Activated T-cell treated with anti-CD3 and anti-CD28 coated beads, Interleukin-2, amount 50 U/mL, for 1 hour (primary cell): ENCODE measurements at places on chromosomes 11 and 22.

DNA sequence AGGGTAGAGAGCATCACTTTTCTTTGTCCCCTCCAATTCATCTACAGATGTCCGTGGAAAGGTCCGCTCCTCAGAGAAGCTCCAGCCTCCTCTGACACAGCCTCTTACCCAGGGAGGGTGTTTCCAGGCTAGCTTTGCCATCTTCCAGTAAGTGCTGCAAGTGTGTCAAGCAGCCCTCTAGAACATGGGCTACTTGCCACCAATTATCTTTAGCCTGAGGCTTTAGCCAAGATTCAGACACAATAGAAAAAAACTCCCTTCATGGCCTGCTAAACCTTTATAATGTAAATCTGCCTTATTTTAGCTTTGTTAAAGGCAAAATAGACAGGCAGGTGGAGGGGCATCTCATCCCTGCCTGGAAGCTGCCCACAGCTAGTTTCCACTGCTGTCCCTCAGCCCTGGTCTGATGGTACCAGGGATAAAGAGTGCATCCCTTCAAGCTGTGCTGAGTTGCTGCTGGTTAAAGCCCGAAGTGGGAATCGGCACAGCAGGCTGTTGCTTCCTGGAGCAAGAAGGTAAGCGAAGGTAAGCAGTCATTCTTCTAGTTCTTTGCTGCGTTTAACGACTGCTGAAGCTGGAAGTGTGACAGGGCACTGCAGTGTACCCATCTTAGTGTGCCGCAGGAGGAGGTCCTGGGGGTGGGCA is 190.1 kb upstream of the E2F8 start:
- no peak for DNase-seq

DNA sequence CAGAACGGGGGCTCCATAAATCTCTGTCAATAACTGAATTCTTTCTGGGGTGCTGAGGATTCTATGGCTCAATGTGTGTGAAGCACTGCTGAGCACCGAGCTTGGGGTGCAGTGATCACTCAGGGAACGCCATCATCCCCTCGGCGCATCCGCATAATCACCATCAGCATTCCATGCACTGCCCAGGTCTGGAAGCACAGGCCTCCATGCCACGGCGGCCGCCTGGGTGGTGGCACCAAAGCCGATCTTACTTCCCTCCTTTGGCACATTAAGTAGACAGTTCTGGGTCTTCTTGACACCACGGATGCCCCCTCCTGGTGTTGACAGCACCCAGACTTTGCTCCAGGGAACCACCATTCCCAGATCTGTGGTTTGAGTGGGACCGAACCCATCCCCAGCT is 15.6 kb downstream of the LTO1 start:
- no peak for DNase-seq

DNA sequence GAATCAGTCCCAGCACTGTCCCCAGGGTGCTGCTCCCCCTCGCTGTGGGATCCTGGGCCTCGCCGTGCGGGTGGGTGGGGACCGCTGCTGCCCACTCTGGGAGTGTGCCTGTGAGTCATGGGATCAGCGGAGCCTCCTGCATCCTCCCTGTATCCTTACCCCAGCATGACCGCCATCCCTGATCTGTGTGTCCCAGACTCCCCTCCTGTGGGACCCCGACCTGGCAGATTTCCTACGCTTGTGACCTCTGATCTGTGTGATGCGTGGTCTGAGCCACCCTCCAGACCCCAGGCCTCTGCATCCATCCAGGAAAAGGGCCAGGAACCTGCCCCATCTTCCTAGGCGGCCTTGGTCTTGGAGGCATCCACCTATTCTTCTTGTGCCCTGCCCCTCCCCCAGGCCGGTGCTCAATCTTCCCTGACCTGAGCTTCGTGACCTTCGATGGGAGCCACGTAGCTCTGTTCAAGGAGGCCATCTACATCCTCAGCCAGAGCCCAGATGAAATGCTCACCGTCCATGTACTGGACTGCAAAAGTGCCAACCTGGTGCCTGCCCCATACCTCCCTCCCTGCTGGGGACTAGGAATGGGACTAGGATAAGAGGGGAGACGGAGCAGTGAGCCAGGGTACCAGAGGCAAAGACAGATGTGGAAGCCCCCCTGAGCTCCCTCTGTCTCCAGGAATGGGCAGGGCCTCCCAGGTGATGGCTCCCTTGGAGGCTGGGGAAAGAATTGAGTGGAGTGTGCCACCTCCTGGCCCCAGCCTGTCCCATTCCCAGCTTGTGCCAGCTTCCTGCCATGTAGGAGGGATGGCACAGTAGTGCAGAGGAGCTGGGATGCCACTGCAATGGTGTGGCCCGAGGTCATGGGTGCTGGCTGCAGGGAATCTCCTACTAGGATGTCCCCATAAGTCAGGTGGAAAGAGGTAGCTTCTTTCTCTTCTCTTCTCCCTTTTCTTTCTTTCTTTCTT is 65.4 kb downstream of the OTOG start:
- no peak for DNase-seq

DNA sequence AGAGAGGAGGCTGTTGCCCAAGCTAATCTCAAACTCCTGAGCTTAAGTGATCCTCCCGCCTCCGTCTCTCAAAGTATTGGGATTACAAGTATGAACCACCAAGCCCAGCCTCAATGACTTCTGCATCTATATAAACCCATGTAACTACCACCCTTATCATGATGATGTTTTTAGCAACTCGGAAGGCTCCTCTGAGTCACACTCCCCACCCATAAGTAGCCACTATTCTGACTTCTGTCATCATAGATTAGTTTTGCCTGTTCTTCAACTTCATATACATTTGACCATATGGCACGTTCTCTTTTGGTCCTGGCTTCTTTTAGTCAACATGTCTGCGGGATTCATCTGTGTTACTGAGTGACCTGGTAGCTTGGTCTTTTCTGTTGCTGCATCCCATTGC is 6.4 kb upstream of the FOSL1 start:
- DNase-seq: no peak

DNA sequence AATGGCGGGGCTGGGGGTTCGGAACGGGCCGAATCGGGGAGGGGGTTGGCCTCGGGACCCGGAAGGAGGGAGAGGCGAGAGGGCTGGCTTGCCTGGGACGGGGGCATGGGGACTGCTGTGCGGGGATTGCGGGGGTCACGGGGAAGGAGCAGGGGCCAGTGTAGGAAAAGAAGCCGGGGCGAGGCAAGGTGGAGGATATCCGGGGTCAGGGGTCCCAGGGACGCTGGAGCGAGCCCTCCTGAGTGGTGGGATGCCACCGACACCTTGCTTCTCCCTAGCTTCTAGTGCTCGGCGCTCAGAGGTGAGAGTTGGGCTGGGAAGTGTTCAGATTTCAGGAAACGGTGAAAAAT is 426 bp upstream of the GDPD5 start:
- DNase-seq: no peak

- DNase-seq: no peak
These were observed 56.7 kb downstream of the TIMP3 start for GRCh38 chr22:32858121-32858703.

DNA sequence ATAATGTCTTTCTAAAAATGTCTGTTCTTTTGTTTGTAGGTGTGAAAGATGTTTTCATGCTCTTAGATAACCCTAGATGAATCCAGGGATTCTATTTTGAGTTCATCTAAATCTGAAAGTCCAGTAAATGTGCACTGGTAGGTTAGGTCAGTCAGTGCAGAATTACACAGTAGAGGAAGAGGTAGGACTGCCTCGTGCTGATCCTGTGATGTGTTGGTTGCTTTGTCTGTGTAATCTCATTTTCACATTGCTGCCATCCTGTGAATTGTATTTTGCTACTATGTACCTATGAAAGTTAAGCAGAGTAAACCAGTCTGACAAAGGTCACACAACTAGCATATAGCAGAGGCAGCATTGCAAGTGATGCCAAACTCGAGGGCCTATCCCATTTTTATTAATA is 36.5 kb downstream of the ATXN10 start:
- DNase-seq: no peak

DNA sequence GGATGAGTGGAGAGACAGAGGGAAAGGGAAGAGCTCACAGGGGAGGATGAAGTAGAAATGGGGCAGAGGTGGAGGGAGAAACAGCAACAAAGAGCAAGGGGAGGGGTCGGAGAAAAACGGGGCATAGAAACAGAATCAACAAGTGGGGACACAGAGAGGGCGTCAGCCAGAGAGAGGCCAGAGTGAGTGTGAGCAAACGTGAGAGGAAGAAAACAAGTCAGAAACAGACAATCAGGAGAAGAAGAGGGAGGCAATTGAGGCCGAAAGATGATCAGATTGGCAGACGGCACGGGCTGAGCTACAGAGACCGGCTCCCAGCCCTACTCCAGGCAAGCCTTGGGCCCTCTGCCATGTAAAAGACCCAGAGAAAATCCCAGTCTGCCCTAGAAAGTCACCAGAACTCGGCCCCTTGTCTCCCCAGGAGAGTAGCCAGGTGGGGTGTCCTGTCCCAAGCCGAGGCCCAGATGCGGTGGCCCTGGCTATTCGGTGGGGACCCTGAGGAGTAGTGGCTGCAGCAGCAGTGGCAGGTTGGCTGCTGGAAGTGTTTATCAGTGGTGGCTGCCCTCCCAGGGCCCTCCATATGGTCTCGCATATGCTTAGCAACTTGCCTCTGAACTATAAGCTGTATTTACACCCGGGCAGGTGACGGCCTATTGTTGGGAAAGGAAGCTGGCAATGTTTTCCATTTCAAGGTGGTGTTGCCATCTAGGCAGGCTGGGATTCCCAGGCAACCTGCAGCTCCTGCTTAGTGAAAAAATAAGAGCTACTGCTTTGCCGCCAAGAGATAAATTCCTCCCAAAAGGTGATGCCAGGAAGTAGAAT is 14.8 kb upstream of the TSPAN18 start:
- no peak for DNase-seq

- no peak for DNase-seq
These were observed 344.7 kb downstream of the BUD13 start for GRCh38 chr11:116427903-116428637.

- no peak for DNase-seq
These were observed 1154.3 kb downstream of the FAM181B start for GRCh38 chr11:81579339-81579738.

GRCh38 chr22:28909375-28909774 is 26.0 kb downstream of the ZNRF3 start:
- DNase-seq: no peak
